ENCODE measurements at places on chromosomes 7 and 10. TPM values are rescaled to one million over a fixed set of nuclear protein-coding genes. Genes with fewer than 3 reads are reported as not detected.

CREB5 gene
- 1.6 TPM for total RNA-seq

KNDC1 gene
- 49.5 TPM for total RNA-seq

WNT2 gene
- not detected for total RNA-seq

OTUD1 gene
- 11.5 TPM for total RNA-seq

DNAJC2 gene
- 7.0 TPM for total RNA-seq

GNG11 gene
- 15.8 TPM for total RNA-seq

TRPV5 gene
- total RNA-seq: not detected

LIPM gene
- total RNA-seq: not detected

STEAP2 gene
- 9.4 TPM for total RNA-seq

TWNK gene
- 9.4 TPM for total RNA-seq

IDI2 gene
- total RNA-seq: not detected

DNA sequence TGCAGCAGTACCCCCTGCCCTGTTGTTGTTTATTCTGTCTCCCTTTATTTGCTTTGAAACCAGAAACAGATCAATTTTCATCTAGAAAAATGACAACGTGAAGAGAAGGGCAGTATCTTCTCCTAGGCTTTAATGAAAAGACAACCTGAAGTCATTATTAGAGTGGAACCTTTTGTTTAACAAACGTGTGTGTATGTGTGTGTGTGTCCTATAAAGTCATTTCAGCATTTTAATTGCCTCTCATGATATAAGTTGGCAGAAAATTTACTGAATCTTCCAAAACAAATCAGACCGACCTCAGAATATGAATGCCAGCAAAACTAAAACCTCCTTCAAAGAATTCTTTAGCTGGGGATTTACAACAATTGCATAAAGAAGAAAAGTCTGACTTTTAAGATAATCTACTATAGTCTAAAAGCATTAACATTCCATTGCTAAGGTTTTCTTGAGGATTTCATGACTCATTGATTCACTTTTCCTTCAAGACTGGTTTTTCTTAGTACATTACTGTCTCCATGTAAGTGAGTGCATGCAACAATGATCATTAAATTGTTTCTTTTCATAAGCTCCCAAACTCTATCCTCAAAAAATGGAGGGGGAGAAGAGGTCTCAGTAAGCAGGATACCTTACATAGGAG is 3.2 kb downstream of the GLI3 start:
- H3K4me3 ChIP-seq: no peak overlapping the region
- H3K36me3 ChIP-seq: no peaks in the 10 kb centered on the region
- no peak overlapping the region for H3K27ac ChIP-seq
- H3K27me3 ChIP-seq: no peaks in the 10 kb centered on the region

GRCh38 chr7:111183321-111183720 is 92.4 kb downstream of the LRRN3 start:
- no peaks in the 10 kb centered on the region for H3K36me3 ChIP-seq
- H3K4me3 ChIP-seq: no peak overlapping the region
- no peak for DNase-seq
- H3K27me3 ChIP-seq: no peaks in the 10 kb centered on the region
- H3K27ac ChIP-seq: no peak overlapping the region

DNA sequence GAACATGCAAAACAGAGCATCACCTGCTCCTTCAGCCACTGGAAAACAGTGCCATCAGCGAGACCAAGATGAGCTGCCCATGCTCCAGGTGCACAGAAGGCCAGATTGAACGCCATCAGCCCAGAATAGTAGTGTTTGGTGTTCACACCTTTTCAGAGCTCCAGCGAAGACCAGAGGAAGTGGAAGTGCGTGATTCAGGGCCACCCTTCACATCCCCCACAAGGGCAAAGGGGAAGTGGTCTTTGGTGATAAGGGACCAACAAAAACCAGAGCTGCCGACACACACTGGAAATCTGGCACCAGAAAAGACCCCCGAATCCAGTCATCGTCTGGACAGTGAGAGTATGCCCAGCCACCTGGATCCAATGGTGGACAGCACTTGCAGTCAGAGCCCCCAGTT is 29.5 kb upstream of the TMEM72 start:
- peaks cover 7% of the 10 kb centered on the region for H3K4me1 ChIP-seq
- H3K4me3 ChIP-seq: no peak overlapping the region
- no peaks in the 10 kb centered on the region for H3K36me3 ChIP-seq
- H3K27me3 ChIP-seq: no peaks in the 10 kb centered on the region

- H3K4me1 ChIP-seq: no peaks in the 10 kb centered on the region
- no peak overlapping the region for H3K27ac ChIP-seq
- H3K27me3 ChIP-seq: no peaks in the 10 kb centered on the region
- DNase-seq: no peak
- H3K4me3 ChIP-seq: no peak overlapping the region
These were observed 171.5 kb upstream of the CDCA7L start for GRCh38 chr7:22117222-22117621.

DNA sequence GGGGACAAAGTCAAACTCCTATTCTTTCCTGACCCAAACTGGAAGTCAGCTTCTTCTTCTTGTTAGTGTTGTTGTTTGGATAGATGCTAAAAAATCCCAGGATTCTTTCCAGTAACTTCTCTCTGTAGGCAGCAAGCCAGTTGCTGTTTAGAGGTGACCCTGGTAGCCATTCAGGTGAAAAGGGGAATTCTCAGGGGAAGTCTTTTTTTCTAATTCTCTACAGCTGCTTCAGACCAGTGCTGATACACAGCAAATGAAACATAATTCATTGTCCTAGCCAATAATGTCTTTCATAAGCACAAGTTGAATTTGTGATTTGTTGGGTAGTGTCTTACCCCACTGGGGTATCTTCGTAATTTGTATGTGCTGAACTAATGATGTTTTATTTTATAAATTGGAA is 357.3 kb downstream of the BBS9 start:
- DNase-seq: no peak
- no peak overlapping the region for H3K4me3 ChIP-seq
- no peaks in the 10 kb centered on the region for H3K4me1 ChIP-seq
- H3K27me3 ChIP-seq: no peaks in the 10 kb centered on the region
- H3K36me3 ChIP-seq: no peaks in the 10 kb centered on the region

DNA sequence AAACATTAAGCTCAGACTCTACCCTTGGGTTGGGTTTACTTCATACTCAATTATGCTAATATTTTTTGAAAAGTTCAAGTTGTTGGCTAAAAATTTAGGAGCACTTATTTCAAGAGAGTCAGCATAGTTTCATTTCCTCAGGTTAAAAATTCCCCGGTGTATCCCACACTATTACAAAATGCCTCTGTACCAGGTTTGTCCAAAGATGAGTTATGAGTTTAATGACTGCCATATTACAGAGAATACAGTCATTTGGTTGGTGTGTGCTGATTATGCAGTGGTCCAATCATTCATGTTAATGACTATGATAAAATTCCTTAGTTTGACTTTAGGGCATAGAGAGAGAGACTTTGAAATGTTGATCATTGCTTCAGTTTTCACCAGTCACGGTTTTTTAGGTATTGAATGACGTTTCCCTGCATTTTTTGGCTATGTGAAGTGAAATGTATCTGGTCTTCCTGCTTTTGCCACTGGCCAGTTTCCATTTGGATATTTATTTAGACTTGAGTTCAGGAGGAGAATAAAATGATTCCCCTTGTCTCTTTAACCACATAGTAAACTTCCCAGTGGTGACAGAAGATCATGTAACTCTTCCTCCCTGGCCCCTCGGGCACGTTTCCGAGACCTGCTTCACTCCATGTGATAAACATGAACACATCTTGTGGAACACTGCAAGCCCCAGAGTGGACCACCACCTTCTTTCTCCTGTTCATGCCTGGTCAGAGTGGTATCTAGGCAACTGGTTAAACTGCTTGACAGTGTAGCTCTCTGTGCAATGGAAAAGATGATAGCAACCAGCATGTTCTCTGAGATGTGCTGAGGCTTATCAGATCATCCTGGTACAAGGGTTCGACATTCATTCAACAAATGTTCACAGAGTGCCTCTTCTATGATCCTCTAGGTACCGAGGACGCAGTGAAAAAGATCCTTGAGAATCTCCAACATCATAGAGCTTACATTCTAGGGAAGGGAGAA is 153.6 kb downstream of the CACNB2 start:
- H3K36me3 ChIP-seq: no peaks in the 10 kb centered on the region
- H3K27ac ChIP-seq: no peak overlapping the region
- no peak for DNase-seq
- no peaks in the 10 kb centered on the region for H3K4me1 ChIP-seq
- H3K4me3 ChIP-seq: no peak overlapping the region

DNA sequence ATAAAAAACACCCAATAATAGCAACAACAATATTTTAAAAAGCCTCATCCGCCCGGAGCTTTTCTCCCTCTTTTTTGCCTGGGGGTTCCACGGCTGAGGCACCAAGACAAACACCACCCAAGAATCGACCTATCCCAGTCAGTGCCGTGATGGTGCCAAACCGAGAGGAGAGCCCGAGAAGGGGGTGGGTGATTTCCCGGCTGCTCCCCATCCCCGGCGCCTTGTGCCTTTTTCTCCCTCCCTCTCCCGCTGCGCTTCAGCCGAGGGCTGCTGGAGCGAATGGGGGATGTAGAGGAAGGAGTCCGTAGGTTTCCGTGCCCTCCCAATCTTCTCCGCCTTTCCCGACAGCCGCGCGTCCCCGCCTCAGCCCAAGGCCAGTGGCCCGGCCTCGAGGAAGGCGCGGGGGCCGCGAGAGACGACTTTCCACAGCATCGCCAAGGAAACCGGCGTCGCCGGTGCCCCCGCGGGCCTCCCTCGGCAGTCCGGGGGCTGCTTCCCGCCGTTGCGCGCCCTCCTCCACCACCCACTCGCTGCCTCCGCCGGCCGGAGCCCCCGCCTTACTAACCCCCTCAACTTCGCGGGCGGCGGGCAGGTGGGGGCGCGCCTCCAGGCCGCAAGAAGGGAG is 1.3 kb downstream of the EGR2 start:
- no peak for DNase-seq
- H3K36me3 ChIP-seq: no peaks in the 10 kb centered on the region
- H3K27ac ChIP-seq: no peak overlapping the region
- H3K27me3 ChIP-seq: peaks cover 26% of the 10 kb centered on the region
- H3K4me3 ChIP-seq: no peak overlapping the region

DNA sequence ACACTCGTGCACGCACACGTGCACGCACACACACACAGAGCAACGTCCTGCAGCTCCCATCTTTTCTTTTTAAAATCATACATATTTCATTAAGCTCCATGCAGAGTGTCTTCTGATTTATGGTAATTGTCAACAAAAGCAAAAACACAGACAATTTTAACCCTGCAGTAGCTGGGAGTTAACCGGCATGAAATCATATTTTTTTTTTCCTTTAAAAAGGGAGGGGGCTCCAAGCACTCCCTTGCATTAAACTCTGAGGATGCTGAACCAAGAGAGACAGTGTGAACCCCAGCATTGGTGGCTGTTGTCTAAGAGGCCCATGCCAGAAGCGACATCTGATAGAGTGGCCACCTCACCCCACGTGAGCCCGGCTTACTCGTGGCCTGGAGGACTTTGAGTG is 542.6 kb downstream of the DNAJB6 start:
- no peaks in the 10 kb centered on the region for H3K4me1 ChIP-seq
- no peaks in the 10 kb centered on the region for H3K36me3 ChIP-seq
- H3K4me3 ChIP-seq: no peak overlapping the region
- peaks cover 5% of the 10 kb centered on the region for H3K27me3 ChIP-seq
- DNase-seq: no peak

- no peak overlapping the region for H3K27ac ChIP-seq
- no peaks in the 10 kb centered on the region for H3K36me3 ChIP-seq
- no peak overlapping the region for H3K4me3 ChIP-seq
- DNase-seq: no peak
- H3K4me1 ChIP-seq: no peaks in the 10 kb centered on the region
These were observed 129.9 kb upstream of the TAC1 start for GRCh38 chr7:97601931-97602457.

DNA sequence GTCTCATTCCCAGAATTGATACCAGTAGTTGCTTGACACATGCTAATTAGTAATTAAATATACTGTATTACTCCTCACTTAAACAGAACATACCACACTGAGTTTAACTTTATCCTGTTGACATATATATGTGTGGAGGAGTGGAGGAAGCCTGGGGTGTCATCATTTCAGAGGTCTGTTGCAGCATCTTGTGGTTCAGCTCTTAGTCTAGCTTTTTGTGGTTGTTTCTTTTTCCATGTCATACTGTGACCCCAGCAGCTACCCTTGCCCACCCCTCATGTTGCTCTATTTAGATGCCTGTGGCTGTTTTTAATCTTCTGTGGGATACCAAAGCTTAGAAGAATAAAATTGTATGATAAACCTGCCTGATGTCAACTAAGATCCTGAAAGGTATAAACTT is 875.4 kb downstream of the LRMDA start:
- no peaks in the 10 kb centered on the region for H3K36me3 ChIP-seq
- H3K4me3 ChIP-seq: no peak overlapping the region
- H3K4me1 ChIP-seq: peaks cover 40% of the 10 kb centered on the region
- H3K27ac ChIP-seq: no peak overlapping the region
- no peaks in the 10 kb centered on the region for H3K27me3 ChIP-seq

GRCh38 chr7:142301923-142302550 is 44.2 kb upstream of the PRSS58 start:
- H3K4me3 ChIP-seq: no peak overlapping the region
- no peaks in the 10 kb centered on the region for H3K36me3 ChIP-seq
- H3K27me3 ChIP-seq: no peaks in the 10 kb centered on the region
- no peak overlapping the region for H3K27ac ChIP-seq
- no peak for DNase-seq

DNA sequence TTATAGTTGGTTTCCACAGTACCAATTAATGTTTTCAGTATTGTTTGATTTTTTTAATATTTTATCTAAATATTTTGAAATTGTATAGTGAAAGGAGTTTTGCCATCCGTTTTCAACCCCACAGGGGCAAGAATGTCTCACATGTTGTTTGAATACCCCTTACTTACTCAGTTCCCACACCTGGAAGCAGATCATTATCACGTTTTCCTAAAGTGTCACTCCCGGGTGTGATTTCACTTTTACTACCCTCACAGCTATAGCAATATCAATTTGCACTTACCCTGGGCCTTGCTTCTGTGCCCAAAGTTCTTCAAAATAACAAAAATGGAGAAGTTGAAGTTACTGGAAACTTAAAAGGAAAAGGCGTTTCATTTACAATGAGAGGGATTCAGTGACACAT is 228.1 kb downstream of the CSTF2T start:
- H3K36me3 ChIP-seq: no peaks in the 10 kb centered on the region
- H3K27me3 ChIP-seq: no peaks in the 10 kb centered on the region
- no peaks in the 10 kb centered on the region for H3K4me1 ChIP-seq
- no peak overlapping the region for H3K4me3 ChIP-seq

DNA sequence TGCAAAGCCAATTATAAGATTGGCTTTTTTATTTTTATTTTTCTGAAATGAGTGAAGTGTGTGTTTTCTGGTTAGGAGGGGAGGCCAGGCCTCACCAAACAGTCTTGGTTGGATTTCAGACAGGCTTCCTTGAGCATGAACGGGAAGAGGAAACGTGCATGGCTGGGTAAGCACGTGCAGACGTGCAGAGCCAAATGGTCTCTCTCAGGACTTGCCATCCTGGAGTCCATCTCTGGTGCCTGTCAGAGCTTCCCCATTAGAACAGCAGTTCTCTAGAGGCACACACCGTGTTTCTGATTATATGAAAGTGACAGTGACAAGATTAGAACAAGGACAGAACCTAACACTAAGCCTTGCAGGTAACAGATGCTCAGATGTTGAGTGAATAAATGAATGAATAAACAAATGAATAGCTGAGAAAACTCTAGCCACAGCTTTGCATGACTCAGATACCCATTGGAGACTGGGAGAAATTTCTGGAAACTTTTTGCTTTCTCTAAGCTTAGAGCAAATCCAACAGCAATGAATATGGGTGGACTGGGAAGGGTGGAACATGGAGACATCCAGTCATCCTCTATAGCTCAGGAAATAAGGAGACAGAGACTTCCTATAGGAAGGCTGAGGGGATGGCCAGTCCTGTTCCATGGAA is 11.8 kb upstream of the CALD1 start:
- H3K4me1 ChIP-seq: no peaks in the 10 kb centered on the region
- H3K4me3 ChIP-seq: no peak overlapping the region
- H3K27me3 ChIP-seq: no peaks in the 10 kb centered on the region
